ENCODE measurements at places on chromosomes 2 and 18.

DNA sequence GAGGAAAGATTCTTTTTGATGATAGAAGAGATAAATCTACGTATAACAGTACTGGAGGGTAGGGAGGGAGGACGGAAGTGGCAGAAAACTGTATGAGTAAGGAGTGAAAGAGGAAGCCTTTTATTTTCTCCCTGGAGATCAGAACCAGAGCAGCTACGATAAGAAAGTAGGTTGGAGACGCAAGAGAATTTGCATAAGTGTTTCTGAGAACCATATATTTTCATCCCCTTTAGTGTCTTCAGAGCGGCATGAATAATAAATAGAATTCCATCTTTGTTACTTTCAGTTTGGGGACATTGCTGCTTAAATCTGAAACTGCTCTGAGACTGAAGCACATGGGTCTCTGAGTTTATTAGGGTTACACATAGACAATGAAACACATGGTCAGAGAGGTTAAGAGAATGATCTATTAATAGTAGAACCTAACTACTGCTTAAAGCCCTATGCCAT, 230.2 kb upstream of the TNP1 start:
- no peak for DNase-seq

GRCh38 chr2:173282795-173283545, 71.7 kb upstream of the CDCA7 start:
- DNase-seq, result no peak

- no peak for DNase-seq
Measured at GRCh38 chr2:128404709-128405466, 86.2 kb upstream of the HS6ST1 start.

DNA sequence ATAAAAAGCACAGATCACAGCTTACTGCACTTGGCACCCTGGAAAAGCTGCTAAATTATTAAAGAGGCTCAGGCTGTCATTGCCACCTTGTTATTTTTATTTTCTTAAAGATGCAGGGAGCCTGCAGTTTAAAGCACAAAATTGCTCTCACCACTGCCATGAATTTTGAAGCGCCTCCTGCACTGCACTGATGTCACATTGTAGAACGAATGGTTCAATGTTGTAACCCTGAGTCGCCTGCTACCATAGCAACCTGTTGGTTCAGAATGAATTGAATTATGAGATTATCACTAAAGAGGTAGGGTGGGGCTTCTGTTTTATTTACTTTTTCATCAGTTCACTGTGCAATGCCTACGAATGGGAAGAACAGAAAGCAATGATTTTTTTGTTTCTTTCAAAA, 16.5 kb downstream of the SCG2 start:
- DNase-seq, result no peak

DNA sequence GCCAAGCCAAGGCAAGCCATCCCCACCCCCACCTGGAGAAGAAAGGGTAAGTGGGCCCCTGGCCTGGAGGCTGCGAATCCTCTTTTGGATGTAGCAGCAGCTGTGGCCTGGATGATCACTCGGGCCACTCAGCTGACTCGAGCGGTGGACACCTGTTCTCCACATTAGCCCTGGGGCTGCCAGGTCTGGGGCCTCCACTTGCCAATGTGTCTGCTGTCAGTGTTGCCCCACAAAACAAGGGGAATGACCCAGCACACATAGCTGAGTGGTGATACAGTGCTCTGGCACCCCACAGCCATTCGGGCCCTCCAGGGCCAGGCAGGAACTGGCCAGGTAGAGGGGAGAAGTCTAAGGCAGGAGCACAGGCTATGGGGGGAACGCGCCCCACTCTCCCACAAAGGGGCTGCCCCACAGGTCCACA, 2.6 kb downstream of the STK25 start:
- DNase-seq, result no peak

DNA sequence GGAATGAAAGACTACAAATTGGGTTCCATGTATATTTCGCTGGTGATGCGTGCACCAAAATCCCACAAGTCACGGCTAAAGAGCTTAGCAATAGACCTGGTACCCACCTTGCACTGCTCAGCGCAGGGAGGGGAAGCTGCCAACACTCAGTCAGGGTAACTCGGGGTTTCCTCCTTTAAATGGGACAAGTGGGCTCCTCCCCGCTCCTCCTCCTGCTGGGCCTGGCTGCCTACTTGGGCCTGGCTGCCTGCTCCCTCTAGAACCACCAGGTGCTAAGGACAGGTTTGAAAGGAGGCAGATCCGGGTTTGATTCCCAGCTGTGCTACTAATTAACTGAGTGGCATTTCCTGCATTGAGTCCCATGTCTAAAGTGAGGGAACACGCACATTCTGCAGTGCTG, 23.4 kb downstream of the MYO7B start:
- DNase-seq, result no peak

DNA sequence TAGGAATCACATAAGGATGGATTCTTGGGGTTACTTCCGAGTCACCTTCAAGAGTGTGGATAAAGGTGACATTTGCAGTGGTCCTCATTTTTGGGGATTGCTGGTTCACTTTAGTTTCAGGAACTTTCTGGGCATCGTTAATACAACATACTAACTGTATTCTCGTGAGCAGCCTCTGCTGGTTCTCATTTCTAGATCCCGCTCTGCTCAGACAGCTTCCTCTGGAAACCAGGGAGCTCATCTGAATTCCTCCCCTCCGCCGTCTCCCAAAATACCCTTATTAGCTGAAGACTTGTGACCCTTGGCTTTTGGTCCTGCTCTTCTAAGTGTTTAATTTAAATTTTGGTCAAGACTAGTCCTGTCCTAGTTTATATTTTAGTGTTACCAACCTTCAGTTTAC, 64.5 kb downstream of the ZNF532 start:
- DNase-seq, result no peak

- DNase-seq, result no peak
Measured at GRCh38 chr18:37521510-37522465, 43.8 kb downstream of the CELF4 start.

- no peak for DNase-seq
Measured at GRCh38 chr2:850429-850828, 100.2 kb upstream of the SNTG2 start.

GRCh38 chr2:86036669-86037138, 69.0 kb downstream of the POLR1A start:
- no peak for DNase-seq

GRCh38 chr2:192236136-192236535, 41.4 kb upstream of the TMEFF2 start:
- DNase-seq, result no peak

- DNase-seq, result no peak
Measured at GRCh38 chr2:191578031-191578430, 99.9 kb upstream of the NABP1 start.

DNA sequence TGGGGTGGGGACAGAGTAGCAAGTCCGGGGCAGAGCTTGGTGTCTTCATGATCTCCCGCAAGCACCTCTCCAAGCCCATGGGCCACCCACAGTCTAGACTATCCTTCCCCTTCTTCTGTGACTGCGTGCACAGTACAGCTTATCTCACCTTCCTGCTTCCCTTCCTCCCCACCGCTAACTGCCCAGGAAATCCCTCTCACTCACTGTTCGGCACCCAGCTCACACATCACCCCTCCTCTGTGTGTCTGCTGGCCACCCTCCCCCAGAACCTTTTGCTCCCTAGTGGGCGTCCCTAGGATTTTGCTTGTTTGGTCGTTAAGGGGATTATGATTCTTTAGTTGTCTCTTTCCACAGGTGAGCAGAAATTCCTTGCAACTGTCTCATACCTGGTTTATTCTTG, 31.5 kb upstream of the SMAD7 start:
- DNase-seq, result no peak

GRCh38 chr2:46230115-46230571, 67.1 kb upstream of the EPAS1 start:
- no peak for DNase-seq

DNA sequence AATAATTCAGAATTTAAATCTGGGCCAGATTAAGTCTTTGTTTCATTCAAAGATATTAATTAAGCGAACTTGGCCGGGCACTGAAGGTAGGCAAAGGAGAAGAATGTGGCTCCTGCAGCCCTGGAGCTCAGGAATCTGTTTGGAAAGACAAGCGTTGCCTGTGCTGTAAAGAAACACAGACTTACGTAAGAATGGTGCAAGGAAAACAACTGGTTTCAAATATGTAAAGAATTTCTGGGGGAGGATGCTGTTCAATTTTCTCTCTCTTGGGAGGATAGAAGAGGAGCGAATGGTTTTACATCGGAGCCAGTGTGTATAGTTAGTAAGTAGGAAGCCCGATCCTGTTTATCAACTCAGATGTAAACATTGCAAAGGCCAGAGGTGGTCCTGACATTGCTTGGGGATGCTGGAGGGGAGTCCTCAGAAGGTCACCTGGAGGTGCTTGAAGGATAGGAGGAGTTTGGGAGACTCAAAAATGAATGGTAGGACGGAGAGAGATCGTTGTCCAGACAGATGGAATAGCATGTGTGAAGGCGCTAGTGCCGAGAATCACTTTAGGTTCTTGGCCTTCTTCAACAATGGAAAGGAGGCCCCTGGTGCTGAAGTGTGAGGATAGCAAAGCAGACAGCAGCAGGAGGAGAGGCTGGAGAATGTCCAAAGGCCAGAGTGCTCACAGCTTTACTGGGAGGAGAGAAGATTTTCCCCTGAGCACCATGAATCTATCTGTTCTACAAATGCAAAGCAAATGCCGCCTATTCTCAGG, 456.1 kb downstream of the LPIN1 start:
- DNase-seq, result no peak

GRCh38 chr2:47141520-47141919, 13.6 kb downstream of the STPG4 start:
- DNase-seq, result no peak

DNA sequence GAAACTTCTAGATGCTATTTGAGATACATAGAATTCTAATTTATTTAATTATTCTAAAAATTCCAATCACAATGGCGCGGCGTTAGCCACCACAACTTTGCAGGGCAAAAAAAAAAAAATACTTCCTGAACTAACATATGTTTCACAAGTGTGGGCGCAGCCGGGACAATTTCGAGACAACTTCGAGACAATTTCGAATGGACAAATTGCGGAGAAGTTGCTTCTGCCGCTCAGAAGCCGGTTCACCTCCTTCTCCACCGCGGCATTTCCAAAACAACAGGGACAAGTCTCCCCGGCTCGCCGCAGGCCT, 842 bp downstream of the PAX3 start:
- no peak for DNase-seq

DNA sequence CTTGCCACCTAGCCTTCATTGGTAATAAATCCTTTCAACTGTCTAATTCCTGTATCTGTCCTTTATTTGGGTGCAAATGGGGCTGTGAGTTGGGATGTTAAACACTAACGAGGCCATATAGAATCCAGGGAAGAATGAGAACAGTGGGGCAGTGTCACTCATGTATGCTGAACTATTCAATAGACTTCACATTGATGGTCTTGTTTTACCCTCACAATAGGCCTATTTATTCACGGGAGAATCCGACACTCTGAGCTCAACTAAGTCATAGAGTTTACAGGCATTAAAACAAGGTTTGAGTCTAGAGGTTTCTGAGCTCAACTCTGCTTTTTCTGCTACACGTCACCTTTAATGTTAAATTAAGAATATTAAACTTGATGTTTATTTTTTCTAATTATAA, 421.6 kb downstream of the SOX11 start:
- DNase-seq, result no peak

DNA sequence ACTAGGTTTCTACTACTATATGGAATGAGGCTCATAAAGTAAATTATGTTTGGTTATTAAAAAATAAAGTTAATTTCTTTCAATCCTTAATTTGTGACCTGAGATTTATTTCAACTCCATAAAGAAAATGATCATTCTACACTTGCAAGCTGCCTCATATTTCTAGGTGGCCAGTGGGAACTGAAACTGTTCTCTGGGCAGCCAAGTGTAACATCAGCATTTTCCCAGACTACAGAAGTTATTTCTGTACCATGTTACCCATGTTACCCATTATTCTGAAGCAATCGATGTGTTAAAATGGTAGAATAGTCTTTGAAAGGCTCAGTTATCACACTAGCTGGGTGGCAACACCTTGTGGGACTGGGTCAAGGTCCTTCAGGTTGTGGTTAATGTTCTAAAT, 139.3 kb upstream of the FBXO11 start:
- DNase-seq, result no peak

DNA sequence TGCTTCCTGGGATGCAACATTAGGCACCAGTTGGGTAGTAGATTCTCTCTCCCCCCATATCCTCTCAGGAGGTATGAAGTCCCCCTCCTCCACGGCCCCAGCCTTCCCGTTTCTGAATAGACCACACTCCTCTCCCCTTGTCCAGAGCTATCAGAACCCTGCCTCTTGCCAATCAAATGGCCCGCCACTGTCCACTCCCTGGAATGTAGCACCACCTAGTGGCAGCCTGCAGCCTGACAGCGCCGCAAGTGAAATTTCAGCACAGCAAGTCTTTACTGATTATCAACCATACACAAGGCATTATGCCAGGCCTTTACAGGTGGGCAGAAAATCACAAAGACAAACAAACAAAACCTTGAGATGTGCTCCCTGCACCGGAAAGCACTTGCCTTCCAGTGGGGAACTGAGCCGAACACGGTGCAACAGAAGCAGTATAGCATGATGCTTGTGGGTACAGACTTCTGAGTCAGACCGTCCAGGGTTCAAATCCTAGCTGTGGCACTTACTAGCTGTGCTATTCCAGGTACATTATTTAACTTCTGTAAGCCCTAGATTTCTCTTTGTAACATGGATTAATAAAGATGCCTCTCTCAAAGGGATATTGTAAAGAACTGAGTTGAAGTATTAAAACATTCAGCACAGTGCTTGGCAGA, 174.0 kb downstream of the SMAD2 start:
- DNase-seq, result peak; percentile 54

GRCh38 chr2:67650291-67651133, 253.4 kb downstream of the ETAA1 start:
- DNase-seq, result peak; percentile 9

DNA sequence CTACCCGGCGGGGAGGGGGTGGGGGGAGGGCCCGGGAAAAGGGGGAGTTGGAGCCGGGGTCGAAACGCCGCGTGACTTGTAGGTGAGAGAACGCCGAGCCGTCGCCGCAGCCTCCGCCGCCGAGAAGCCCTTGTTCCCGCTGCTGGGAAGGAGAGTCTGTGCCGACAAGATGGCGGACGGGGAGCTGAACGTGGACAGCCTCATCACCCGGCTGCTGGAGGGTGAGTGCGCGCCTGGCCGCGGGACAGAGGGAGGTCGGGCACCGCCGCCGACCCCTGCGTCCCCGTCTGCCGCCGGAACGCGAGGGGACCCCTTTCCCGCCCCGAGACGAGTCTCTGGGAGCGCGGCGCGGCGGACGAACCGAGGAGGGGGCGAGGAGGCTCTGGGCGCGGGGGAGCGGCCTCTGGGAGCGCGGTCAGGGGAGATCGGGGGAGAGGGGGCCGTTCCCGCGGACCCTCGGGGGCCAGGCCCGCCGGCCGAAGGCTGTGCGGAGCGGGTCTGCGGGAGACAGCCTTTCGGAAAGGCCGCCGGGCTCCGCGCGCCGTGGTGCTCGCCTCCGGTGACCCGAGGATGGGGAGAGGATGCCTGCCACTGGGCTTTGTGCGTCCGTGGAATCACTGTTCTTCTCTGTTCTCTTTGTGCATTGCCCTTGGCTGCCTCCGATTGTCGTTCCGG, 463 bp downstream of the PPP1CB start:
- peak; percentile 7 for DNase-seq

Data from LoVo (cell line).